T-helper 1 cell (primary cell): ENCODE measurements at places on chromosomes 11 and 22.

GRCh38 chr22:17514084-17514483, 49.2 kb upstream of the SLC25A18 start:
- DNase-seq, result no peak

DNA sequence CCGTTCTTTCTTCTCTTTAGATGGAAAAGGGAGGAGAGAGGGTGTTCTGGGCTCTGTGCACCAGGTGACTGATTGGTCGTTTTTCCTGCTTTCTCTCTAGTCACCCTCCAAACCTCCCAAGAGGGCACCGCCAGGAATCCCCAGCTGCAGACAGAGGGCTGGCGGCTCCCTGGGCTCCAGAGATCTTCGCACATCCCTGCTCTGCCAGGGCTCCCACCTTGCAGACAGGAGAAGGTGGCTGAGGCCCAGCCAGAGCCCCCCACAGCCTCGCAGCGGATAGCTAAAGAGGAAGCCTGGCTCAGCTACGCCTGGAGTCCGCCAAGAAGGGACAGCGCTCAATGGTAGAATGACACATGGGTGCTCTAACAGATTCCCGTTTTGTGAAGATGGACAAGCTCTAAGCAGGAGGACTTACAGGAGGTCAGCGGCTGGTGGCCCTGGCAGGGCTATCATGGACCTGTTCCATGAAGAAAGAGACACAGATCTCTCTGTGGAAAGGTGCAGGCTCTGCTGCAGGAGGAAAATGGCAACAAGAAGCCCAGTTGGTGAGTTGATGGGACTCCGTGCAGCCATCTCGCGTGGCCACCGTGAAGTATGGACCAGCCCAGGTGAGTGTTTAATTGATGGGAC, 976.9 kb downstream of the BRD1 start:
- DNase-seq, result no peak

DNA sequence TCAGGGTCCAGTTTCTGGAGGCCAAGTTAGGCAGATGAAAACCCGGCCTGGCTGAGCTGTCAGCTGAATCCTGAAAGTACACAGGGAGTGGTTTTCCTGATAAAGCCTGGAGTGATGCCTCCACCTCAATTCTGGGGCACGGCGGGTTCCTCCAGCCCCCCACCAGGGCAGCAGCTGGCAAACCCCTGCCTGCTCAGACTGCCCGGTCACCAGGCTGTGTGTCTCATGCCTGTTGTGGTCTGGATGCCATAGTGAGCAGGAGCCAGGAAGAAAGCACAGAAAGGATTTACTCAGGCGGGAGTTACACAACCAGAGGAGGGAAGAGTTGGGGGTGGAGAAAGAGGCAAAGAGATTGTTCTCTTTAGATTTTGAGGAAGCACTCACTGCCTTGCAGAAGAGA, 119.9 kb upstream of the RASSF10 start:
- DNase-seq, result no peak

GRCh38 chr22:31614781-31615490, 47.1 kb downstream of the PISD start:
- no peak for DNase-seq

DNA sequence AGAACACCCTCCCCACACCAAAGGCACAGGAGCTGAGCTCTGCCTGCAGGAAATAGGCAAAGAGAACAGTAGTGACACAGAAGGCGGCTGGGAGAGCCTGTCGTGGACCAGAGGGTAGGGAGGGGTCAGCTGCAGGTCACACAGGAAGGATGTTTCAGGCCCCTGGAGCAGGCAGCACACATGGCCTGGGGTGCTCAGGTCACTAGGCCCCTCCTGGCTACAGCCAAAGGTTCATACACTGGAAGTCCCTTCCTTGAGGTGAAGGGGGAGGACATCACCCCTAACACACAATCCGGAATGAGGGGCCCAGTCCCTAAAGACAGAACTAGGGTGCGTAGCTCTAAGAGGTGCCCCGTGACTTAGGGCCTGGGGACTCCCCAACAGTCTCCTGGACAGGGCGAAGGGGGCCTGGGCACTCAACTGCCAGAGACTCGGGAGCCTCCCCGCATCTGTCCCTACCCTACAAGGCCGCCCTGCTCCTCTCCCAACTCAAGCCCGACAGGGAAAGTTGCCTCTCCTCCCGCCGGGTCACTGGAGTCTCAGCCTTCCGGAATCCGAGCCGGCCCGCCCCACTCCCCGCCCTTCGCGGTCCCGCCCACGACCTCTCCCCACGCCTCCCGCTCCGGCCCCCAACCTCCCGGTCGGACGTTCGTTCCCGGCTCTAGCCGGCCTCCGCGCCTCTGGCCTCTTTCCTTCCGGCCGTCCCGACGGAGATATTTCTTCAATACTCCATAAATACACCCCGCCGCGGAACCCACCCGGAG, at the start of gene CYB5R2:
Gene CYB5R2, minus strand, starts transcription at position 541 of the 764 bp plus-strand sequence. CDS start 675 bp downstream, outside the sequence.
- DNase-seq, result no peak

- no peak for DNase-seq
Measured at GRCh38 chr22:30921108-30921507, 47.5 kb downstream of the MORC2 start.

DNA sequence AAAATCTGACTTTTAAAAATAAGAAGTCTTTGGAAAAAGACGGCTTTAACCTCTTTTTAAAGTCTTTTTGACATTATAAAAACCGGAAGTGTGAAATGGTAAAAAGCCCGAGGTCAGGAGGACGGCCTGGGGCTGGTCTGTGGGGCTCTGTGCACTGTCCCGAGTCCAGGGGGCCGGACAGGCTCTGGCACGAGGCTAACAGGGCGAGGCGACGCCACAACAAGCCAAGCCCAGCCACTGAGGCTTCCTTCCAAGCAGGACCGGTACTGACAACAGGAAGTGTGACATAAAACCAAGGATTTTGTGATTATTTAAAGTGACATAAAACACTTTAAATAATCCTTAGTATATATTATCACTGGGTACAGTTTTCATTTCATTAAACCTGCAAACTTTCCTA, 39.2 kb downstream of the BRD1 start:
- DNase-seq, result no peak

DNA sequence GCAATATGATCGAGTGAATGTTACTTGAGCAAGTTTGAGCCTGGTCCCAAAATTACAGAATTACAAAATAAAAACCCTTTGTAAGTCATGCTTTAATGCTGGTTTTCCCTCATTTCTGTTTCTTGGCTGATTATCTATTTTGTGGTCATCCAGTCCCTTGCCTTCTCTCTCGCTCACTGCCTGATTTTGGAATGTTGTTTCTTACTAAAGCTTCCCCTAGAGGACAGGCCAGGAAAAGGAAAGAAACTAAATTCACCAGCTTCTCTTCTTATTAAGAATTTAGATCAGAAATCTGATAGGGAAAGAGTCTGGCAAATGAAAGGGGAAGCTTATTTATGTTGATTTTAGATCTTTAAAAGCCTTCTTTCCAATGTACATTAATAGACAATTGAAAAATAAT, 16.6 kb upstream of the BDNF start:
- DNase-seq, result no peak

DNA sequence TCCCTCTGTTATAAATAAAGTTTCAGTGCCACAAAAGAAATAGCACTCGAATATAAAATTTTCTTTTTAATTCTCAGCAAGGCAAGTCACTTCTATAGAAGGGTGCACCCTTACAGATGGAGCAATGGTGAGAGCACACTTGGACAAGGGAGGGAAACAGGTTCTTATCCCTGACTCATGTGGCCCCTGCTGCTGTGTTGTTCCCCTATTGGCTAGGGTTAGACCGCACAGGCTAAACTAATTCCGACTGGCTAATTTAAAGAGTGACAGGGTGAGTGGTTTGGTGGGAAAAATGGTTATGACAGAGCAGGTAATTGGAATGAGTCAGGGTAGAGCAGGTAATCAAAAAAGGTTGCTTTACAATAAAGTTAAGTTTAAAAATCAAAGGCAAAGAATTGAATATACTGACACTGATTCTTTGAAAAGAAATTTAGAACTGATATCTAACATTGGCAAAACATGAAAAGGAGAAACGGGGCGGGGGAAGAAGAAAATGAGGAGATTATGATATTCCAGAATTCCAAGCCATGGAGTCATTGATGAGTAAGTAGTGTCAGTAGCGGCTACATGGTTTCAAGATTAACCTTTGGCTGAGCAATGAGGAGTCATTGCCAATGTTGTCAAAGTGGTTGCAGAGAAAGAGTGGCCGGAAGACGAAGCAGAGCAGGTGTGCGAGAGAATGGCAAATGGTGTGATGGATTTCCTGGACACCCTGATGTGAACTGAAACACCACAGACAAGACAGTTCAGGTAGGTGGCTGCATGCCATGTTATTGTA, 48.4 kb upstream of the MRGPRX1 start:
- DNase-seq, result no peak

DNA sequence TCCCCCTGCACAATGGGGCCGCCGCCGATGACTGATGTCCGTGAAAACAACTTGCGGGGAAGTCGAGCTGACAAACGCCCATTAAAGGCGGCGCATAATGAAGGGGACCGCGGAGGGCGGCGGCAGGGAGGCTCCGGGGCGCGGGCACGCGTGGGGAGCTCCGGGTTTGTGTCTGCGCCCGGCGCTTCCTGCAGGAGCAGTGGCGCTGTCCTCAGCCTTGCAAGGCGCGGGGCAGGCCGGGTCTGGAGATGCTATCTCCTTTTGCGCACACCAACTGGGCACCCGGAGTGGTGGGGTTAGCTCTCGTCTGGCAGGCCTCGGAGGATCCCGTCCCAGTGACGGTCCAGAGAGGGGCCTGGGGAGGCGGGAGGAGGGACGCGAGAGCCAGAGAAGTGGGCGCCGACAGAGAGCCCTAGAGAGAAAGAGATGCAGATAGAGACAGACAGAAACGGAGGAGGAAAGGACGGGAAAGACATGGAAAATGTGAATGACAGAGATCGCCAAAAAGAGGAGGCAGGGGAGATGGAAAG, 390 bp upstream of the FGF3 start:
- DNase-seq, result no peak

- DNase-seq, result no peak
Measured at GRCh38 chr22:21797444-21798221, 62.0 kb upstream of the YPEL1 start.

DNA sequence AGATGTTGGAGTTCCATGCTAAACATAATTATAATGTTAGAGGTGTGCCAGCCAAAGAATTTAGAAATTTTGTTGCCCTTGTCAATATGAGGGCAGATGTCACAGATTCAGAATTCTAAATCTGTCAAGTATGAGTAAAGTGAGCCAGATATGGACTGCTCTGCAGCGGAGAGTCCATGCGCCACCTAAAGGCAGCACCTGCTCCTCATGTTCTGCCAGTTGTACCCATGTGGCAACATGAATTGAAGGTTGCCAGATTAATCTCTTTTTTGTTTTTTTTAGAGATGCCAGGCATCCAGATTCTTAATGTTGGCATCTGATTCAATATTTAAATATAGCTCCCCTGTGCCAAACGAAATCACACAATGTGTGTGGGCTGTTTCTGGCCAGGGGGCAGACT, 678.6 kb upstream of the ANO5 start:
- DNase-seq, result no peak
